Activated effector memory CD4-positive, alpha-beta T cell treated with Interleukin-2 at 50 U/mL for 16 hours (primary cell): ENCODE measurements at places on chromosomes 5 and 9.

DNA sequence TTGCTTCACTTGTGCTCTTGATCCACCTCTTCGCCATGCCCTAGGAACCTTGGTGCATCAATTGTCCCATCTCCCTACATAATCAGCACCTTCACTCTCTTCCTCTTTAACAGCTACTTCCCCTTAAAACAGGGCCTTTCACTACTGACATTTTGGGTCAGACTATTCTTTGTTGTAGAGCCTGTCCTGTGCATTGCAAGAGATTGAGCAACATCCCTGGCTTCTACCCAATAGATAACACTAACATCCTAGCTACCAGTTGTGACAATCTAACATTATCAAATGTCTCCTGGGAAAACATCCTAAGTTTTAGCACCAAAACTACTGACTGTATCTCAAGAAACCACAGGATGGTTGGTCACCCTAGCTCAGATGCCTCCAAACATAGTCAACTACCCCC is 854.3 kb upstream of the DMAC1 start:
- DNase-seq, result no peak

DNA sequence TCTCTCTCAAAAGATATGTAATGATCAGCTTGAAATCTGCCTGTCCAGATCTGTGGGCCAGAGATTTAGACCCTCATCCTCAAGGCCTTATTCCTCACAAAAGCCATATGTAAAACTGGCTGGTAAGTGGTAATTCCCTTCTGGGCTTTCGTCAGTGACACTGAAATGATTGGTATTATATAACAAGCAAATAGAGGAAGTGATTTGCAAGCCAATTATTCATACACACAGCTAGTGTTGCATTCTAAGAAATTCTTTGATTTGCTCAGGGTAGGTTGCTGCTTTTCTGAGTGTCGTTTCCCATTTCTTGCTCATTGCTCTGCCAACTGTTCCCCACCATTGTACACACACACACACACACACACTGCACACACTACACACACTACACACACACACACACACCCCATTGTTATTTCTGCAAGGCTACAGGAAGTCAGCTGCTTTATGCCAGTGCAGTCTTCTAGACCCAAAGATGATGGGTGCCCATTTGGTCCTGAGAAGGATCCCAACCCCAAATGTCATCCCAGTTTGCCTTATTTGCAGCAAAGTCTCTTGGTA is 76.8 kb downstream of the PRLR start:
- no peak for DNase-seq

DNA sequence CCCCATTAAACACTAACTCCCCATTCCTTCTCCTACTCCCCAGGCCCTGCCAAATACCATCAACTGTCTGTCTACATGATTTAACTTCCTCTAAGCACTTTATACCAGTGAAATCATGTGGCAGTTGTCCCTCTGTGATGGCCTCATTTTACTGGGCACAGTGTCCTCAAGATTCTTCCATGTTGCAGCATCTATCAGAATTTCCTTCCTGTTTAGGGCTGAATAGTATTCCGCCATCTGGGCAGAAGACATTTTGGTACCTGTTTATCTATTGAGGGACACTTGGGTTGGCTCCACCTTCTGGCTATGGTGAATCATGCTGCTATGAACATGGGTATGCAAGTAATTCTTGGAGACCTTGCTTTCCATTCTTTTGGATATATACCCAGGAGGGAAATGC is 59.4 kb upstream of the IRX4 start:
- DNase-seq, result no peak

GRCh38 chr5:143085319-143085917 is 315.2 kb downstream of the ARHGAP26 start:
- DNase-seq, result no peak

GRCh38 chr5:172694541-172694940 is 53.5 kb downstream of the NEURL1B start:
- no peak for DNase-seq

DNA sequence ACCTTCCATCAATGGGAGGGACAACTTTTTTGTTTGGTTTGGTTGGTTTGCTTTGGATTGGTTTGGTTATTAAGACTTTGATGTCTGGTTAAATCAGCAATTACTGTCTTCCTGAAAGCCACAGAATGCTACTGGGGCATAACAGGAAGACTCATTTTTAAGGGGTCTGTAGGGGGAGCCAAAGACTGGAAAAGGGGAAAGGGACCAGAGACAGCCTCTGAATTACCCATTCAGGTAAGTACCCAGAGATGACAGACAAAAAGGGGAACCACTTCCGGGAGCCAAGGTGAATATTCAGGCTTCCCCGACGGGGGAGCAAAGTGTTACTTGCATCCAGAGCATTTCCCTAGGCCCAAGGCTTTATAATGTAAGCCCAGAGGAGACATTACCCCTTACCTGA is 4.6 kb upstream of the FEM1C start:
- DNase-seq, result no peak

DNA sequence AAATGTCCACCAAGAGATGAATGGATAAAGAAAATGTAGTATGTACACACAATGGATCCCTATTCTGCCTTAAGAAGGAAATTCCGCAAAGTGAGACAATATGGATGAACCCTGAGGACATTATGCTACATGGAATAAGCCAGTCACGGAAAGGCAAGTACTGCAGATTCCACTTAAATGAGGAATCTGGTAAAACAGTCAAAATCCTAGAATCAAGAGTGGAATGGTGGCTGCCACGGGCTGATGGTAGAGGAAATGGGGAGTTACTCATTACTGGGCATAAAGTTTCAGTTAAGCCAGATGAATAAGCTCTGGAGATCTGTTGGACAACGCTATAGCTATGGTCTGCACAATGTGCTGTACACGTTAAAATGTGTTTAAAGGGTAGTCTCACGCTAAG is 47.2 kb downstream of the STK10 start:
- DNase-seq, result no peak

GRCh38 chr9:111916234-111916645 is 19.6 kb downstream of the UGCG start:
- no peak for DNase-seq

- DNase-seq, result no peak
Observed at GRCh38 chr5:77309140-77309539, 98.7 kb downstream of the PDE8B start.

DNA sequence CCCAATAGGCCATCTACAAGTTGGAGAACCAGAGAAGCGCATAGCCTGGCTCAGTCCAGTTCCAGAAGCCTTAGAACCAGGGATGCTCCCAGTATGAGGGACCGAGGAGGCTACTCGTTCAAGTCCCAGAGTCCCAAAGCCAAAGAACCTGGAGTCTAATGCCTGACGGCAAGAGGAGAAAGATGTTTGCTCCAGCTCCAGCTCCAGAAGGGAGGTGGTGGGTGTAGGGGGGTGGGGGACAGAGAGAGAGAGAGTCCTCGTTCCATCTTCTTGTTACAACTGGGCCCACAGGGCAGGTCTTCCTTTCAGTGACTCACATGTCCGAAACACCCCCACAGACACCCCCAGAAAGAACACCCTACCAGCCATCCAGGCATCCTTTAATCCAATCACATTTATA is 63.9 kb downstream of the SEC61B start:
- no peak for DNase-seq

DNA sequence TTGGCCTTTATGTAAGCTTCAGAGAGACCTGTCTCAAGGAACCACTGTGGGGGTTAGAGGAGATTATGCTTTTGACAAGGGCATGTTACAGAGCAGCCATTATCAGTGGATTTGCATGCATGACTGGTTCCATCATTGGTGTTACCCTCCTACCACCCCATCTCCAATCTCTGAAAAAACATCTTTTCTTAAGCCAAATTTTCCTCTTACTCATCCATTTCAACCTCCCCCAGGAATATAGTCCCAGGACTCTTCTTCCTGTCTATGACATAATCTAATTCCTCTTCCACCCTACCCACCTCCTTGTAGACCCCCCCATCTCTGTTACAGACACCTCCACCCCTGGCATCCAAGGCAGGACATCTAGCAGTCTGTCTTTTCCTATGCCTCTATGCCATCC is 33.1 kb upstream of the ADRB2 start:
- DNase-seq, result no peak

DNA sequence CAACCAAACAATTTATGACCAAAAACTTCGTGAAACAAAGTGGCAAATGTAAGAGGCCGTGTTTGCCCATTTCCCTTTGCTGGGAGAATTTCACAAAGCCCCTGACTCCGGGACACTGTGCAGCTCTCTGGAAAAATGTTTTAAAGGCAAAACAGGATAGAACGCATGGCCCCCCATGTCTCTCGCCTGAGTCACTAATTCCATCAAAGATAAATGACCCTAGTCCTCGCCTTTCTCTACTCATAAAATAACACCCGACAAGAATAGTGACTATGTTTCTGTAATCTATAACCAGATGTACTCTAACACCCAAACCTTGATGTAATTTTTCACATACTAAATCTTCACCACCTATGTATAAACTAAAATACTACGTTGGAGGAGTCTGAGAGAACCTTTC is 55.7 kb upstream of the SAP30L start:
- no peak for DNase-seq

- DNase-seq, result no peak
Observed at GRCh38 chr5:103414604-103415003, 148.0 kb downstream of the NUDT12 start.

- DNase-seq, result no peak
Observed at GRCh38 chr9:132216861-132217619, 55.2 kb downstream of the NTNG2 start.

DNA sequence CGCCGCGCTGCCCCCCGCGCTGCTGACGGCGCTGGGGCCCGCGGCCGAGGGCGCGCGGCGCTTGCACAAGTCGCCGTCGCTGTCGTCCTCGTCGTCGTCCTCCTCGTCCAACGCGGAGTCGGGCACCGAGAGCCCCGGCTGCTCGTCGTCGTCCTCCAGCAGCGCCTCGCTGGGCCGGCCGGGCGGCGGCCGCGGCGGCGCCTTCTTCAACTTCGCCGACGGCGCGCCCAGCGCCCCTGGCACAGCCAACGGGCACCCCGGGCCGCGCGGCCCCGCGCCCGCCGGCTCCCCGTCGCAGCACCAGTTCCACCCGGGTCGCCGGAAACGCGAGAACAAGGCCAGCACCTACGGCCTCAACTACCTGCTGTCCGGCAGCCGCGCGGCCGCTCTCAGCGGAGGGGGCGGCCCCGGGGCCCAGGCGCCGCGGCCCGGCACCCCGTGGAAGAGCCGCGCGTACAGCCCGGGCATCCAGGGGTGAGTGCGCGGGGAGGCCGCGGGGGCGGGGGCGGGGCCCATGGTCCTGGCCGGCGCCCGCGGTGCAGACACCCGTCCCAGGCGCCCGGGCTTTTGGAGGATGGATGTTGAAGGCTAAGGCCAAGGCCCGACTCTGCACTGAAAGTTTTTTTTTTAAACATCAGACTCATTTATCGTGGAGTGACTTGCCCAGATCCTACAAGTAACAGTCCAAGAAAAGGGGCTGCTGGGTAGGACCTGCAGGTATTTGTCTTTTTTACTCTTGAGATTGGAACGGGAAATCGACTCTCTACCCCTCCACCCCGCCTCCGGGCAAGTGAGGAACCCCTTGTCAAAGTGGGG is 1.2 kb downstream of the TENT4A start:
- peak; percentile 22 for DNase-seq

DNA sequence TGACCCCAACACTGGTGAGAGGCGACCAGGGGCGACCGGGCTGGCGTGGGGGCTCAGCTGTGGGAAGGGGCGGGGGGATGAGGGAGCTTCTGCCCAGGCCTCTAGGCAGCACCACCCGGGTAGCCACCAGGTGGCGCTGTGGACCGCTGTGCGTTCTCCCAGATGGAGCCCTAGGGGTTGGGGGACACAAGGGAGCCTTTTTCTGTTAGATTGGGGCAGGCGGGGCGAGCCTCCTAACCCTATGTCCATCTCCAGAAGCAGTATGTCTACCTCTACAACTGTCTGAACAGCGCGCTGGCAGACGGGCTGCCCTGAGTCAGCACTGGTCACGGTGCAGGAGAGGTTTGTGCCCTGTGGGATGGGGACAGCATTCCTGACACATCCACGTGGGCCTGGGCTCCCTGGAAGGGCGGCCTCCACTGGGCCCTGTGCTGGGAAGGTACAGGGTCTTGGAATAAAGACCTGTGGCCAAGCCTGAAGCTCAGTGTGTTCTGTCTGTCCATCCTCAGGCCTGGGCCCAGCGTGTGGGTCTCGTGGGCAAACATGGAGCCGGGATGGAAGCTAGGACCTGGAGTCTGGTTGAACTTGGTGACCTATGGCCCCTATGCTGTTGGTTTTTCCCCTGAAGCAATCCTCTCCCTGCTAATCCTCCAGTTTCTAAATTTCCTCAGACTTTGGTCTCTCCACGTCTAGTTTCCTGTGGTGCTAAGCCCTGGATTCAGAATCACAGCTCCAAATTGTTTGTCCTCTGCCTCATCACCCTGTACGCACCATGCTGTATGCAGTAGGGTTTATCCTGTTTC is 23.1 kb upstream of the SPTLC1 start:
- peak; percentile 62 for DNase-seq

GRCh38 chr5:163968651-163969050 is 463.2 kb downstream of the MAT2B start:
- no peak for DNase-seq

DNA sequence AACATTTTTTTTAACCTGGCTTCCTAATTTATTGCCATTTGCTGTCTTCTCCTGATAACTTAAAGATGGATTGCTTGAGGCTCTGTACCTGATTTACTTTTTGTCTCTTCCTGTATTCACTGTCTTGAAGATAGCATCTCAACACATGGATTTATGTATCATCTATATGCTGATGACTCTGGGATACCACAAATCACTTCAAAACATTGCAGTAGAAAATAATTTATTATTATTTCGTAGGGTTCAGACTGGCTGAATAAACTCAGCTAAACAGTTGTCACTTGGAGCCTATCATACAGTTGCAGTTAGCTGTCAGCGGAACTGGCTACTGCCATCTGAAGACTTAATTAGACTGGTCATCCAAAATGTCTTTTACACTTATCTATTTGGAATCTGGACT is 1025.2 kb upstream of the CDH18 start:
- no peak for DNase-seq

- no peak for DNase-seq
Observed at GRCh38 chr5:125484742-125485641, 738.6 kb upstream of the ZNF608 start.

GRCh38 chr5:67246108-67246507 is 49.5 kb upstream of the CD180 start:
- DNase-seq, result no peak

DNA sequence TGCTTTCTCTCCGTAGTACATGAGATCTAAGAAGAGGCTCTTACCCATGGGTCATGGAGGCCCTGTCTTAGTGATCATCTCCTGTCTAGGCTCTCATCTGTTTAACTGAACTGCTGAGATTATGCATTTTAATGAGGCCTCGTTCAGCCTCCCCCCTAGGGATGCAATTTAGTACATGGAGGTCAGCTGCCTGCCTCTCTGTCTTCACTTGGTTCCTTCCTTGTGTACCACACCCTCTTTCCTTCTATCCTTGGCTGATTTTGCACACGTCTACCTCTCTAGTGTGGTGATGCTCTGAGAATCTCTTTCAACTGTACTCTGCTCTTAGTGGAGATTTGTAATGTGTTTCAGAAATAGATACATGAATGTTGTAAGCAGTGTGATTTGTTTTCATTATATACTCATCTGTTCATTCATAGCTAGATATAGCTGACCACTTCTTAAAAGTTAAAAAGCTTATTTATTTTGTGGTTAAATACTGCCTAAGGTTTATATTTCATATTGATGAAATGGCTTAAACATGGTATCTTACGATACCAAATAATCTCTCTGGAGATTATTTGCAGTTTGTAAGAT is 3.5 kb upstream of the ACTBL2 start:
- DNase-seq, result no peak

- DNase-seq, result no peak
Observed at GRCh38 chr9:116502746-116503145, 184.4 kb upstream of the TRIM32 start.

- no peak for DNase-seq
Observed at GRCh38 chr9:1454211-1454610, 404.1 kb downstream of the DMRT2 start.
